GM23338 (cell line): ENCODE measurements at places on chromosomes 7 and 10.

DNA sequence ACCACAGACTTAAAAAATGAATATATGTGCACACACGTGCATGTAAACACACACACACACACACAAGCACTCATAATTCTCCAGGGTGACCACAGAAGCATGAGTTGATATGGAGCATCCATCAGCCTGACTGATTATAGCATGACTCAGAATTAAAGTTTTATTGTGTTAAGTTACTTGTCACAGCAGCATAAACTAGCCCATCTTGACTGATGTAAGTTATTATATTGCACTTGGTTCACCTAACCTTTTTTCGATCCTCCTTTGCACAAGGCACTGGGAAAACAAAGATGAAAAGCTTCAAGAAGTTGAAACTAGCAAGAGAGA is 18.8 kb upstream of the SLC35G1 start:
- no peak for DNase-seq

DNA sequence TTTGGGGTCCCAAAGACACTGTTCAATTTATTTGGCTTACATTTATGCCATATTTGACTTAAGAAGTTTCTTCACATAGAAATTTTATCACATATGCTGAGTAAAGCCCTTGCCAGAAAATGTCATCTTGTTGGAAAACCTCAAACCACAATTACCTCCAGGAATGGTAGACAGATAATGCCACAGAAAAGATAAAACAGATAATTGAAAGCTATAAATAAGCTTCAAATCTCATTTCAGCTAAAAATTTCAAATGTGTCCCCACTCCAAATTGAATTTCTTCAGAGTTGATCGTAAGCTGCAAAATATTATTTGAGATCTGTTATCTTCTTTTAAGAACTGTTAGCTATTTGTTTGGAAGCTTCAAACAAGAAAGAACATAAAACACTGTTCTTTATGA is 176.4 kb upstream of the PTN start:
- DNase-seq, result no peak

DNA sequence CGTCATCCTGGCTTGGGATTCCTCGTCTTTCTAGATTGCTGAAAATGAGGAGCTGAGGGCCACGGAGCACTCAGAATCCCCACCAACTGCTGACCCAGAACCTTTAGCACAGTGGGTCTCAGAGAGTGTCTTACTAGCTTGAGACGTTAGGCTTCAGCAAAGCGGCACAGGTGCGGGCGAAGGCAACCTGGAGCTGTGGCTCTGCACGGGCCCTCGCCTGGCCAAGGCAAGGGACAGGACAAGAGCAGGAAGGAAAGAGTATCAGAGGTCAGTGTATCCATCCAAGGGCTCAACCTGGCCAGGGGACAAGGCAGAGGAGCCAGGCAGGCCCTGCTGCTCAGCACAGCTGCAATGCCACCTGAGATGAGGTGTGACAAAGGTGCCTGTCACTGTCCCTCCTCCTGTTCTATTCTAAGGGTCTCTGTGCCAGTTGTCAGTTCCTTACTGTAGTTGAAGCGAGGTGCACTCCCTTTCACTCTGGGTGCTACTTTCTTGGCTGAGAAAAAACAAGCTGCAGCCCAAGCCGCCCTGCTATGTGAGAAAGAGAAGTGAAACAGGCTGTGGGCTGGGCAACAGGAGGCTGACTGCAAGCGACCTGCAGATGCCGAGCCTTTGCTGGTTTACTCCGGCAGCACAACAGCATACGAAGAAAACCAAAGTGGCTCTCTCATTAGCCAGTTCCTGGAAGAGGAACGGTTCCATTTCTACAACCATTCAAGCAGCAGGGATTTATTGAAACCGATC is 33.3 kb upstream of the KDM7A start:
- DNase-seq, result no peak

GRCh38 chr10:123912871-123913270 is 21.3 kb upstream of the CPXM2 start:
- DNase-seq, result no peak

- DNase-seq, result no peak
Measured at GRCh38 chr10:2882628-2883027, 184.7 kb upstream of the PFKP start.

DNA sequence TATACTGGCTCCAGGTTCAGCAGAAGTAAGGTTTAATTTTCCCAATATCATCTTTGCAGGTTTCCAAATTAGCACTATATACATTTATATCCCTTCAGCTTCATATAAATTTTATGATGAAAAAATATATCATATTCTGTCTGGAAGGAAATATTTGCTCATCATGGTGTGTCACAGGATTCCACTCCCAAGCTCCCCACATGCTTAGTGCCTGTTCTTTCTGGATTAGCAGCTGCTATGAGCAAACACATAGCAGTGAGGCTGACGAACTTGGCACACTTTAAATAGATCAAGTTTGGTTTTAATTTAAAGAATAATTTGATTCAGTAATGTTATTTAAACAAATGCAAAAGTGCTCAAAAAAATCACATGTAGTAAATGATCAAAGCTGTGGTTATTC is 251.9 kb downstream of the AGMO start:
- no peak for DNase-seq
